DMS79 (cell line): ENCODE measurements at places on chromosomes 3 and 15.

- no peak for DNase-seq
Observed at GRCh38 chr15:51160484-51160883, 65.8 kb upstream of the TNFAIP8L3 start.

GRCh38 chr3:59446775-59447465, 397.1 kb upstream of the CFAP20DC start:
- no peak for DNase-seq

GRCh38 chr3:149706905-149707304, 45.4 kb downstream of the COMMD2 start:
- DNase-seq = no peak

DNA sequence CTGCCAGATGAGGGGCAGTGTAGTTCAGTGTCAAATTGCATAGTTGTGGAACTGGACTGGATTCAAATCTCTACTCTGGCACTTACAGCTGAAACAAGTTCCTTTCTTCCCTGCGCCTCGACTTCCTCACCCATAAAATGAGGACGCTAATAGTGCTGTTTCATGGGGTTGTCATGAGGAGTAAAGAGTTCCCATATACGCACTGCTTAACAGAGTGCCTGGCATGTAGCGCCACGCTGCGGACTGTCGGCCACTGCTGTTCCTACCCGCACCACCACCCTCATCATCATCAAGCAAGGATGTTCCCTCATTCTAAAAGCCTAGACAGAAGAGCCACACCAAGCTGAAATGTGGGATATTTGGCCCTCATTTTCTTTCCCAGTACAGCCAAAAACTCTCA, 91.9 kb downstream of the CHDH start:
- no peak for DNase-seq

GRCh38 chr3:129829640-129830039, 63.9 kb downstream of the TMCC1 start:
- no peak for DNase-seq
